ENCODE measurements at places on chromosomes 3 and 15.

- DNase-seq: no peak
These were observed 68.4 kb downstream of the HES1 start for GRCh38 chr3:194204042-194204987.

DNA sequence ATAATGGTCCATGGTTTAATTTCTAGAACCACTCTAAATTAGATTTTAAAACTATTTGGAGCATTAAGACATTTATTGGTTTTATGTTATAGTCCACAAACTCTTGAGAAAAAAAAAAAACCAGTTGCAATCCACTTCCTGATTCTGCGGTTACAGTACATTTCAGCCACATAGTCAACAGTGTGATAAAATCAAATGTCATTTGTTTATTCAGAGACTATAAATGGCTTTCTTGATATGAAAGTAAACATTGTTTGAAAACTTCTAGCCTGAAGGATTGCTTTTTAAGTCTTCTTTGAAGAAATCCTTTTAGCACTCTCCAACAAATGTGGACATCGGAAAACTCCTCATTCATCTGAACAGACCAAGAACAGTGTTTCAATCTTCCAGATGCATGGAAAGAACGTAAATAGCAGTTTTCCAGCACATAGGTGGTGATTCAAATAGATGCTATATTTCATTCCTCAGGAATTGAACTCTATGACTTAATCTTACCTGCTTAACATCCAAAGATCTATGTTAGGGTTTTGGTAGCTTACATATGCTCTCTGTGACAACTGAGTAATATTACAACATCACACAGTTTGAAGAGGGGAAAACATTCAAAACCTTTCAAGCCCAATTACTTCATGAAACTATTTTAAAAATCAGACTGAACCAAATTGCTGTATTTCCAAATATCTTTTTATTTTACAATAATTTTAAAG is 87.8 kb upstream of the UBE2E2 start:
- DNase-seq: no peak

DNA sequence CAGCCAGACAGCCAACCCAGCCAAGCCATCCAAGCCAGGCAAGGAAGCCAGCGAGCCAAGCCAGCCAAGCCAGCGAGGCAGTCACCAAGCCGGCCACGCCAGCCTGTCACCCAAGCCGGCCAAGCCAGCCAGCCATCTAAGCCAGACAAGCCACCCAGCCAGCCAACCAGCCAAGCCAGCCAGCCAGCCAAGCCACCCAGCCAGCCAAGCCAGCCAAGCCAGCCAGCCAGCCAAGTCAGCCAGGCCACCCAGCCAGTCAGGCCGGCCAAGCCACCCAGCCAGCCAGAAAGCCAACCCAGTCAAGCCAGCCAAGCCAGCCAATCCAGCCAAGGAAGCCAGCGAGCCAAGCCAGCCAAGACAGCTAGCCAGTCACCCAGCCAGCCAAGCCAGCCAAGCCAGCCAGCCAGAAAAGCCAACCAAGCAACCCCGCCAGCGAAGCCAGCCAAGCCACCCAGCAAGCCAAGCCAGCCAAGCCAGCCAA is 201.2 kb downstream of the GOLGA6L6 start:
- DNase-seq: no peak

DNA sequence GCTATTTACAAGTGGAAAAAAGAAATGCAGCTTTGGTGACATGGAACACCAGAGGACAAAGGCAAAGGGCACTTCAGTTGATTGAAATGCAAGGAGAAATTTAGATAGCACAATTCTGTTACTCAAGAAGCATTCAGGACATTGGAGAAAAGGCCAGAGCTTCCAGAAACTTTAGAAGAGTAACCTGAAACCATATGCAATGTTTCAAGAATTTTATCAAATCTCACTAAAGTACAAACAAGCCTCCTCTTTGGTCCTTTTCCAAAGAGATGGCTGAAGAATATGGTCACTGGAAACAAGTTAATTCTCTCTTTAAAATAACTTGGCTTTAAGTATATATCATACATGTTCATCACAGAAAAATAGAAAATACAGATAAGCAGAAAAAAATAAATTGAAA is 14.6 kb upstream of the LMOD3 start:
- DNase-seq: no peak

Data from GM12864 (cell line).